CD4-positive, alpha-beta T cell treated with Interferon alpha-2 for 1 hour (primary cell): ENCODE measurements at places on chromosomes 1 and 21.

- DNase-seq, result no peak
These were observed 48.4 kb downstream of the NKAIN1 start for GRCh38 chr1:31191281-31191680.

DNA sequence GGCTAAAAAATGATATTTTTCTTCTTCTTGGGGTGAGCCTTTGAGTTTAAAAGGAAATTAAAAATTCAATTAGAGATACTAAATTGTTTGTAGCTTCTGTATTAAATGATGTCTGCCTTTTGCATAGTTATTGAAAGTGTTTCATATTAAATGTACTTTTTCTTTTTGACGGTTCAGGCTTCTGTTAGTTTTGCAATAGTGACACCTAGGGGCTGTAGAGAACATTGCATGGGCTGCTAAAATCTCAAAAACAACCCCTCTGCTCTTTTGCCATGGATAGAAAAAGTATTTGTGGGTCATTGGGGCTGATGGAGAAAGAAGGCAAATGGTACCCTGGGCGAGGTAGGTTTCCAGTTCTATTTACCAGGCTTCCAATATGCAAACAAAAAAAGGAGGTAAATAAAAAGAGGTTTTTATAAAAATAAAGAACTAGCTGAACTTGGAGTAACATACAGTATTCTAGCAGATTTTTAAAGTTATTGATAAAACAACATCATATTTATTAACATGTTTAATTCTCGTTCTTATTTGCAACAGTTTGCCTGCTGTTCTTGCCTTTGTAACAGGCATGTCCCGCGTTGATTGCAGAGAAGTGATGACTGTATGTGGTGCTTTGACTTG, 115.4 kb upstream of the HOOK1 start:
- peak; percentile 12 for DNase-seq

GRCh38 chr1:24203404-24203803, 16.3 kb upstream of the IFNLR1 start:
- DNase-seq, result no peak

DNA sequence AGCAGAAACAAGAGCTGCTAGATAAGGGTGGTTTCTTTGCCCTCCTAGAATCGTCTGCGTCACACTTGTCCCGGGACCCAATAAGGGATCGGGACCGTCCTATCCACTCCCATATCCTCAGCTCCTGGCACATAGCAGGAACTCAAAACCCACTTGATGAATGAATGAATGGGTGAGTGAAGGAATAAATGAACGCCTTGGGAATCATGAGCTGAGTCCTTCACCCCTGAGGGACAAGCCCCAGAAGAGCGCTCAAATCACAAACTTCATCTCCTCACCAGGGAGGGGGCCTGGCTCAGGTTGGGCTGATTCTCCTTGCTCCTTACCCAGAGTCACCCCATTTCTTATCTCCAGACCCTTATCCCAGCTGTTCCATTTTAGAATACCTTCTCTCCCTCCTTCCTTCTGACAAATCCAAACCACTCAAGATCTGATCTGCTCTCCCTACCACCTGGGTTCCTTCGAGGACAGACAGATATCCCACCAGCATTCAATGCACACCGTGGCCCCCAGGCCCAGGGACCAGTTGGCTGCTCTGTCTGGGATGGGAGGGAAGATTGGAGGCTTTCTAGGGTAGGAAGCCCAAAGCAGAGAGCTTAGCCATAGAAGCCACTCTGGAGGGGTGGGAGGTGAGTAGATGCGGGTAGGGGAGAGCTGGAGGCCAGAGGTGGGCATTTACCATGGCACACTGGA, 643 bp upstream of the MOB3C start:
- DNase-seq, result no peak

GRCh38 chr1:177703888-177704446, 265.9 kb downstream of the SEC16B start:
- DNase-seq, result no peak
